Memory B cell (primary cell): ENCODE measurements at places on chromosomes 1 and 21.

GRCh38 chr1:86388777-86389176 lies 7.3 kb downstream of the ODF2L start:
- H3K27me3 ChIP-seq, result no peaks in the 10 kb centered on the region
- DNase-seq, result no peak
- no peak overlapping the region for H3K4me3 ChIP-seq
- peaks cover 7% of the 10 kb centered on the region for H3K36me3 ChIP-seq
- peak overlapping the region; percentile 75 for H3K27ac ChIP-seq

DNA sequence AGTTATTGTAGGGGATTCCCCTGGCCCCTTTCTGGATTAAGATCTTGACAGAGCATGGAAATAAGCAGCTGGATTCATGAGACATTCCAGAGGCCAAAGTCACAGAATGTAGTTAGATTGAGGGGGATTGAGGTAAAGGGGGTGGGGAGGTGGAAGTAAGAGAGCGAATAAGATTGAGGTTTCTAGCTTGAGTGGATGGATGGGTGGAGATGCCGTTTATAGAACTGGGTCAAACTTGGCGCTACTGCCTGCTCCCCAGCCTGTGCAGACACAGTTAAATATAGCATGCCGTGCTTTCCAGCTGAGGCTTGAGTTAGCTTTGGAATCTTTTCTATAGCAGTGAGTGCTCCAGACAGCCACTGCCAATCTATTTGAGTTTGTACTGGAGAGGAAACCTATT lies 85.7 kb downstream of the DYRK1A start:
- no peak for DNase-seq
- peak overlapping the region; percentile 35 for H3K27ac ChIP-seq
- H3K4me3 ChIP-seq, result no peak overlapping the region
- H3K36me3 ChIP-seq, result peaks cover 16% of the 10 kb centered on the region

DNA sequence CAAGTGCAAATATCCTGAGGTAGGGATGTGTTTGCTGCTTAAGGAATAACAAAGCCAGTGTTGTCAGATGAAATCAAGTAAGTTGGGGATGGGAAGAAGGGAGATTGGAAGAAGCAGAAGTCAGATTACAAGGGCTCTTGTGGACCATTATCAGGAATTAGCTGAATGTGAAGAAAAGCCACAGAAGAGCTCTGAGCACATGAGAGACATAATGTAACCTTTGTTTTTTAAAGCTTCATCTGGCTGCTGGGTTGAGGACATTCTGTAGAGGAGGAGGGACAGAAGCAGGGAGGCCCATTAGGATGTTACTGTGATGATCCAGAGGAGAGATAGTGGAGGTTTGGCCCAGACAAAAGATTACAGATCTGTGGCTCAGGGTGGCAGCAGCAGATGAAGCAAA lies 111.7 kb downstream of the DUSP10 start:
- H3K4me1 ChIP-seq, result no peaks in the 10 kb centered on the region
- H3K27ac ChIP-seq, result no peak overlapping the region
- H3K36me3 ChIP-seq, result no peaks in the 10 kb centered on the region
- DNase-seq, result no peak
- no peak overlapping the region for H3K4me3 ChIP-seq

GRCh38 chr1:99590578-99591209 lies 55.2 kb upstream of the PALMD start:
- no peak for DNase-seq
- peaks cover 2% of the 10 kb centered on the region for H3K27me3 ChIP-seq
- H3K36me3 ChIP-seq, result no peaks in the 10 kb centered on the region

DNA sequence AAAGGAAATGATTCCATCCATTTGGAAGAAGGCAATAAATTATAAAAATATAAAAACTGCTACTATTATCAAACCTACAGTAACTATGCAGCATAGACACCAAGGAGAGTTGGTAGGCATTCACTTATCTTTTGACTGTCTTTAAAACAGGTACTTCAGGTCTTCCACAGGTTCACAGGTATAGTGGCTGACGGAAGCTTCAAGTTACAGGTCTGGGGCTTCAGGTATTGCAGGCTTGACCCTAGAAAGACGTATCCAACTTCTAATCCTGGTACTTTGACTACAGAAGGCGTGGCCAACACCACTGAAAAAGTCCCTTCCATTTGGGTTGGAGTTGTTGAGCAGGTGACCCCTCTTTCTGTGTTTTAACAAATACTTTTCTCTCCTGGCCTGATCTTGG lies 35.6 kb downstream of the YY1AP1 start:
- peaks cover 2% of the 10 kb centered on the region for H3K36me3 ChIP-seq
- H3K4me1 ChIP-seq, result peaks cover 4% of the 10 kb centered on the region
- no peak overlapping the region for H3K27ac ChIP-seq
- no peak overlapping the region for H3K4me3 ChIP-seq

DNA sequence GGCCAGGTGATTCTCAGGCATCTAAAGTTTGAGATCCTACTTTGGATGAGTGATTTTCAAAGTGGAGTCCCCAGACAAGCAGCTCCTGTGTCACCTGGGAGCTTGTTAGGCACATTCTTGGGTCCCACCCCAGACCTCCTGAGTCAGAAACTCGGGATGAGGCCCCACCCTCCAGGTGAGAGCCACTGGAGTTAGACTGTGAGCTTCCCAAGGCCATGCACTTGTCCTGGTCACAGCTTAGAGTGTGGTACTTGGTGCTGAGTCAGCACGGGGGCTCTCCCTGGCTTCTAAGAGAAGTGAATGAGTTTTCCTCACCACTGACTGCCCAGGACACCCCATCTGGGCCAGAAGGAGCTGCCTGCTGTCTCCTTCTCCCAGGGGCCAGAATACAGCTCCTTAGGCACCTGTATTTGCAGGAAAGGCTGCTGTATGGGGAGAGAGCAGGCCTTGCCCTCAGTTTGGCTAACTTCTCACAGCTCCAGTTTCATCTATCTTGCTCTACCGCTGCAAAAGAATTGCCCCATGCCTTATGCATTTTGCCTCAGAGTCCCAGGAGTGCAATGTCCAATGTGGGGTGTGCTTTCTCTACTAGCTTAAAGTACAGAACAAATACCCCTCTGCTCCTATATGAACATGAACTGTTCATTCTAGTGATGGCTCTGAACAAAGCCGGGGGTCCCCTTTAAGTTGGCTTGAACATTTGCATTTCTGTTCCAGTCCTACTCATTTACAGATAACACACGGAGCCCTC lies 98.1 kb downstream of the PSMG1 start:
- H3K27ac ChIP-seq, result no peak overlapping the region
- no peaks in the 10 kb centered on the region for H3K4me1 ChIP-seq
- H3K27me3 ChIP-seq, result peaks cover 9% of the 10 kb centered on the region

- no peaks in the 10 kb centered on the region for H3K27me3 ChIP-seq
- DNase-seq, result no peak
- peak overlapping the region; percentile 32 for H3K4me3 ChIP-seq
- H3K36me3 ChIP-seq, result peaks cover 7% of the 10 kb centered on the region
- H3K27ac ChIP-seq, result peak overlapping the region; percentile 91
- H3K4me1 ChIP-seq, result peaks cover 46% of the 10 kb centered on the region
These were observed 26.2 kb downstream of the ITPKB start for GRCh38 chr1:226712742-226713419.

GRCh38 chr1:29711582-29712283 lies 475.4 kb downstream of the PTPRU start:
- H3K27me3 ChIP-seq, result peaks cover 19% of the 10 kb centered on the region
- H3K4me1 ChIP-seq, result no peaks in the 10 kb centered on the region
- no peak overlapping the region for H3K4me3 ChIP-seq
- no peak overlapping the region for H3K27ac ChIP-seq
- DNase-seq, result no peak

DNA sequence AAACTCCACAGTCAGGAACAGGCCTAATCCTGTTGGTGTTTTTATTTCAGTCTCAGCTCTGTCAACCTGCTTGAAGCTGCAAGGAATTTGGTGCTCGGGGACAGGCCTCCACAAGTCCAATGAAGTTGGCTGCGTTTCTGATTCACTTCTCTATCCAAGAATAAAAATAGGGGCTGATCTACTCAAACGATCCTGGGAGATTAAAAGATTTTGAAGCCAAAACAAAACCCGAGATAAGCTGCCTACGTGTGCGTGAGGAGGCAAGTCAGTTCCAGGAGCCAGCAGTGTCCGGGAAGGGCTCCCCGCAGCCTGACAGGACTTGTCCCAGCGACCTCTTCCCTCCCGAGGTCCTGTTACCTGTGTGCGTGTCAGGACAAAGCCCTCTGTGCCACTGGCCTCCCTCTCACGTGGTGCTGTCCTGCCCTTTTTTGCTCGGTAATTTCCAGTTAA lies 98.0 kb downstream of the ETS2 start:
- H3K27ac ChIP-seq, result no peak overlapping the region
- H3K36me3 ChIP-seq, result no peaks in the 10 kb centered on the region
- H3K4me1 ChIP-seq, result no peaks in the 10 kb centered on the region
- H3K4me3 ChIP-seq, result no peak overlapping the region
- no peak for DNase-seq
- H3K27me3 ChIP-seq, result peaks cover 2% of the 10 kb centered on the region

GRCh38 chr1:156885880-156886355 lies 7.6 kb upstream of the PEAR1 start:
- no peak for DNase-seq
- no peaks in the 10 kb centered on the region for H3K36me3 ChIP-seq
- H3K4me1 ChIP-seq, result peaks cover 3% of the 10 kb centered on the region
- no peak overlapping the region for H3K27ac ChIP-seq
- H3K4me3 ChIP-seq, result no peak overlapping the region

GRCh38 chr1:94560333-94560732 lies 18.8 kb upstream of the F3 start:
- H3K4me1 ChIP-seq, result no peaks in the 10 kb centered on the region
- no peak overlapping the region for H3K27ac ChIP-seq
- H3K4me3 ChIP-seq, result no peak overlapping the region
- no peaks in the 10 kb centered on the region for H3K36me3 ChIP-seq
- peaks cover 10% of the 10 kb centered on the region for H3K27me3 ChIP-seq
- no peak for DNase-seq

DNA sequence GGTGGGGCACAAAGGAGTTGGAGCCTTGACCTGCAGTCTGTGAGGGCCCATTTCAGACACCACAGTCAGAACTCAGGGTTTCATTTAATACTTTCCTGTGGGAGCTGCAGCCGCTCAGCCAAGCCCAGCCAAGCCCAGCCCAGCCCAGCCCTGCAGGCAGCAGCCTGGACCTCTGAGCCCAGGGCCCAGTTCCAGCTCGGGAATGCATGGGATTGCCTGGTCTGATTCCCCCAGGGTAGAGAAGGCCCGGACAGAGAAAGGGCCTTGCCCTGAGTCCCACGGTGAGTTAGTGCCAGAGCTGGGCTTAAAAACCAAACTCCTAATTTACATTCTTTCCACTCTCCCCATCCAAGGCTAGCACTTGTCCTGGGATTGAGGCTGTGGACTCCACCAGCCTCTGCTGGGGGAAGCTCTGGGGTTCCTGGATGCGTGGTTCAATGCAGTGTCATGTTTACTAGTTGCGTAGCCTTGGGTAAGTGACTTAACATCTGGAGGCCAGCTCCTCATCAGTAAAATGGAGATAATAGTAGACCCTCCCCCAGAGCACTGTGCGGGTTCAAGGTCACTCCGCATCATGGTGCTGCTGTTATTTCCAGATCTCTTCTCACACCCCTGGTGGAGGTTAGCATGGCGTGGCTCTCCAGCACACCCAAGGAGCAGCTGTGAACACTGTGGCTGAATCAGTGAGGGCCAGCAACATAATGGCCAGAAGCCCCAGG lies 29.2 kb upstream of the PKP1 start:
- H3K27me3 ChIP-seq, result peaks cover 15% of the 10 kb centered on the region
- H3K4me1 ChIP-seq, result no peaks in the 10 kb centered on the region
- DNase-seq, result no peak
- H3K4me3 ChIP-seq, result no peak overlapping the region
